Stimulated activated CD4-positive, alpha-beta T cell treated with anti-CD3 and anti-CD28 coated beads, Interleukin-12 subunit alpha, Interleukin-12 subunit beta, amount 100 ng/mL, for 4 hours (primary cell): ENCODE measurements at places on chromosomes 12 and 14.

DNA sequence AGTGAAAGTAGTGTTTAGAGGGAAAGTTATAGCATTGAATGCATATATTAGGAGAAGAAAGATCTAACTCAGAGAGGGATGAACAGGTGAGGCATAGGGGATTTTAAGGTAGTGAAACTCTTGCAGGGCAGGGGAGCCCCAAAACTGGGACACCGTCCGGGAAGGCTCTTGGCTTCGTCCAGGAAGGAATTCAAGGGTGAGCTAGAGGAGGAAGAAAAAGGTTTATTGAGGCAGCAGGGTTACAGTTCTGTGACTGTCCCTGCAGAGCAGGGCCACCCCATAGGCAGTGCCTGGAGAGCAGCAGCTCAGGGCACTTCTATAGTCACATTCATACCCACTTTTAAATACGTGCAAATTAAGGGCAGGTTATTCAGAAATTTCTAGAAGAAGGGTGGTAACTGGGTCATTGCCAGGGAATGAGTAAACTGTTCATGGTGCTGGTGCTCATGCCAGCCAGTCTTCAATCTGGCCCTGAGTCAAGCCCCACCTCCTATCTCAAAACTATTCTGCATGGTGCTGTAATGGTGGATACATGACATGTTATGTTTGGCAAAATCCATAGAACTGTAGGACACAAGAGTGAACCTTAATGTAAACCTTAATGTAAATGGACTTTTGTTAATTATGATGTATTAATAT, 1.2 kb upstream of the OAS1 start:
- DNase-seq: no peak

GRCh38 chr12:5554711-5555110, 122.8 kb downstream of the NTF3 start:
- DNase-seq: no peak

- DNase-seq: no peak
These were observed 161.3 kb upstream of the PTPRQ start for GRCh38 chr12:80282761-80283160.

DNA sequence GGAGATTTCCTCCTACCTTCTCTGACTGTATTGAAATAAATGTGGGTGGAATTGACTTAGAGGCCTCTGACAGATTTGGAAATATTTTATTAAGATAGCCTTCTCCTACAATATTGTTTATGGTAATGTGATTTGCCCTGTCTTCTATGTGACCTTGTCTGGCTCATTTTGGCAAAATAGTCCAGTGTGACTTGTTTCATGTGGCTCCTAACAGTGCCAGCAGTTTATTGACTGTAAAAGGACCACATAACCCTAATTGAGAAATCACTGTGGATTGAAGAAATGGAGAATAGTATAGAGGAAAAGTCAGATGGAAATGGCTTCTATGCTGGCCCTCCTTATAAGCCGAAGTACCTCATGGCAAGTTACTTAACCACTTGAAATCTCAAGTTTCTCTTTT, 170.9 kb upstream of the PTPRQ start:
- DNase-seq: no peak

DNA sequence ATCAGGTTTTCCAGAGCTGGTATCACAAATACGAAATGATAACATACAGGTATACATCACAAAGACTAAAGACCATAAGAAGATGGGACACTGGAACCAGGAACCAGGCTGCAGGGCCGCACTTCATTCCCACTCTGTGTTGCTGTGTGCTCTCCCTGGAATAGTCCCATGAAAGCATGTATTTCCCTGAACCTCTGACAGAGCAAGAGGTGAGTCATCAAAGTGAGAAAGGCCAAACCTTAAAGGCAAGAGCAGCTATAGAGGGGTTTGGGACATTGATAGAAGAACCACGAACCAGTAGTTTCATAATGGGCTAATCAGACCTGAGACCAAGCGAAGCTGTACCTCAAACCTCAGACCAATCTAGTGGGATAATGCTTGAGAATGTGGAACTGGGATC, 283.0 kb upstream of the PRKD1 start:
- DNase-seq: no peak

DNA sequence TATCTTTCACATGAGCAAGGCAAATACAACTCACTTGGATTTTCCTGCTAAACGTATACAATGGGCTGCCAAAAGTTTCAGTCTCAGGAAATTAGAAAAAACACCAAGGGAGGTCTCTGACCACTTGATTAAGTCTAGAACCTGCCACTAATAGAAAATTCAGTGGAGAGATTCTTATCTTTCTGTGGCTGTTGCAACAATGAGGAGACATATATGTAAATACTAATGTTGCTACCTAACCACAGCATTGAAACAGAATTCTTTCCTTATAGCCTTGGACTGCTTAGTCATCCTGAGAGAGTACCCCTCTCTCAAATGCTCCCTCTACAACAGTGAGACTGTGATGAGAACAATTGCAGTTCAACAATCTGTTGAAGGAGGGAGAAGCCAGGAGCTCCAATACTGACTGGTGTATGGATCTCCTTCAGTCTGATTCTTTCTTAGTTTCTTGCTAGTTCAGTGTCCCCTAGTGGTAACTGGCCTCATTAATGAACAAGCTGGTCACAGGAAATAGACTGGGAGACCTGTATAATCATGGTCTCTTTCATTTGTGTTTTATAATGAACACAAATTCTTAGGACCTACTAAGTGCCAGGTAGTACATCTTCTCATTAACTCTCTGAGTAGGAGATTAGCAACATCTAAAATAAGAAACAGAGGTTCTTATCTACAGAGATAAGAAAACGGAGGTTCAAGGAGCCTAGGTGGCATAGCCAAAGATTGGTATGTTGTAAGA, 164.5 kb downstream of the SLC38A4 start:
- no peak for DNase-seq

DNA sequence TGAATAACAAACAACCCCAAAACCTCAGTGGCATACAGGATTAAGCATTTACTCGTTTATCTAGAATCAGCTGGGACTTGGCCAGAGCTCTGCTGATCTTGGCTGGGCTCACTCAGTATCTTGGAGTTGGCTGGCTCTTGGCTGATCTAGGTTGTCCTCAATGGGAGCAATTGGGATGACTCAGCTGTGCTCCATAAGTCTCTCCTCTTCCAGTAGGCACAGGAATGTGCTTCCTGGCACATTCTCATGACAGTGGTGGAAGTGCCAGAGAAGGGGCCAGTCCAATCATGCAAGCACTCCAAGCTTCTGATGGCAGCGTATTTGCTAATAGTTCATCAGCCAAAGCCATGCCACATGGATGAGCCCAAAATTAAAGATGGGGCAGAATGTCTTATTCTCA, 41.7 kb upstream of the ANO4 start:
- no peak for DNase-seq

GRCh38 chr14:61644834-61645233, 50.5 kb upstream of the HIF1A start:
- no peak for DNase-seq

- DNase-seq: no peak
These were observed 180.2 kb downstream of the CRADD start for GRCh38 chr12:93857279-93857938.

GRCh38 chr12:116365114-116365513, 87.6 kb upstream of the MED13L start:
- no peak for DNase-seq
